Activated T-helper 1 cell treated with anti-CD3 and anti-CD28 coated beads, Interleukin-12 subunit alpha, Interleukin-12 subunit beta, Interleukin-2, Interleukin-4 antibody, amounts not matched to agents 30 ng/mL and 10 ng/mL and 1 ng/mL, durations not matched to agents 14 hours and 24 hours and 36 hours (primary cell): ENCODE measurements at places on chromosomes 5 and 9. TPM values are rescaled to one million over a fixed set of nuclear protein-coding genes. Genes with fewer than 3 reads are reported as not detected.

GRCh38 chr9:134809292-134809691 lies 71.3 kb upstream of the FCN2 start:
- H3K36me3 ChIP-seq = no peaks in the 10 kb centered on the region
- no peak overlapping the region for H3K4me3 ChIP-seq
- H3K4me1 ChIP-seq = no peaks in the 10 kb centered on the region
- H3K27me3 ChIP-seq = no peaks in the 10 kb centered on the region

Gene SLC25A51
- 30.0 and 31.3 TPM in 2 replicates for total RNA-seq

GRCh38 chr9:130287736-130288135 lies 22.2 kb downstream of the HMCN2 start:
- no peak overlapping the region for H3K27ac ChIP-seq
- H3K27me3 ChIP-seq = peaks cover 11% of the 10 kb centered on the region
- no peaks in the 10 kb centered on the region for H3K4me1 ChIP-seq
- H3K36me3 ChIP-seq = no peaks in the 10 kb centered on the region
- no peak for DNase-seq
- no peak overlapping the region for H3K4me3 ChIP-seq

DNA sequence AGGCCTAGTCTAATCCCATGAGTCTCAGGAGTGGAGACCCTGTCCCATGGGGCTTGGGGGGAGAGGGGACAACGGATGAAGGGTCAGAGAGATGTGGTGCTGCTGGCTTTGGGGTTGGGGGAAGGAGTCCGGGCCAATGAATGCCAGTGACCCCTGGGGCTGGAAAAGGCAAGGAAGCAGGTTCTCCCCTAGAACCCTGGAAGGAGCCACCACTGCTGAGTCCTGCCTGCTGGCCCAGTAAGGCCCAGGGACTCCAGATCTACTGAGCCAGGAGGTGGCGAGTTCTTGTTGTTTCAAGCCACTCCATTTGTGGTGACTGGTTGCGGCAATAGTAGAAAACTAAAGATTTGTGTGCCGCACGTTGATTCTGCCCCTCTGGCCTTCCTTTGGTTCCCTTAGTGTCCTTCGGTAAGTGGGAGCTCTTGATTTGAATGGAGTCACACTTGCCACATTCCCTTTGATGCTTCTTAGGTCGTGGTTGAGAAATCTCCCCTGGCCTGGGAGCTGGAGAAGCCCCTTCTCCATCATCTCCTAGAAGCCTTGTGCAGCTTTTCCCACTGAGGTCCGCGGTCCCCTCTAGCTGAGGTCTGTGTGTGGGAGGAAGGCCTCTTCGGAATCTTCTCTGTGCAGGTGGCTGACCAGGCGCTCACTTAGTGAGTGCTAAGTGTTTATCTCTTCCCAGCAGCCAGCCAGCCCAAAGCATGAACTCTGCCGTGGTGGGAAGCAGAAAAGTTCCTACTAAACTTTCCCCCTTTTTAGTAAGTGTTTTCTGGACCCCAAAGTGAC lies 9.0 kb downstream of the FCN1 start:
- no peak overlapping the region for H3K4me3 ChIP-seq
- no peak overlapping the region for H3K27ac ChIP-seq
- DNase-seq = no peak
- H3K27me3 ChIP-seq = peaks cover 11% of the 10 kb centered on the region

DNA sequence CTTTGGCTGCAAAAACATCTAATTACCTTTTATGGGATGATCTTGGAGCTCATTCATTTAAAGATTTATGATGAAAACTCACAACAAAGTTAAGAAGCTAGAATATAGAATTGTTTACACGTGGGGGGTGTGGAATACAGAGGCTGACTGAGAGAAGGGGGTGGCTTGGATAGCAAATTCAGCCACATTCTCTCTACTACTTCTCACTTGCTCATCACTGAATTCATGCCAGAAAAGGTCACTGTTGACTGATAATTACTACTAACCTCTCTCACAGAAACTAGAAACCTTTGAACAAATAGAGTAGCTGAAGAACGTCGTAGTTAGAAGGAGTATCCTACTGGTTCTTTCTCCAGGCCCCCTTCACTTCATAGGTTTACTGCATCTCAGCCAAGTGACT lies 808.2 kb downstream of the BRINP1 start:
- H3K27ac ChIP-seq = no peak overlapping the region
- H3K4me3 ChIP-seq = no peak overlapping the region
- no peaks in the 10 kb centered on the region for H3K27me3 ChIP-seq
- DNase-seq = no peak

- no peaks in the 10 kb centered on the region for H3K4me1 ChIP-seq
- no peak overlapping the region for H3K4me3 ChIP-seq
- DNase-seq = no peak
Measured at GRCh38 chr9:122888480-122888879, 16.7 kb downstream of the RC3H2 start.

Gene NR2F1-AS1
- total RNA-seq = not detected in 2 replicates

DNA sequence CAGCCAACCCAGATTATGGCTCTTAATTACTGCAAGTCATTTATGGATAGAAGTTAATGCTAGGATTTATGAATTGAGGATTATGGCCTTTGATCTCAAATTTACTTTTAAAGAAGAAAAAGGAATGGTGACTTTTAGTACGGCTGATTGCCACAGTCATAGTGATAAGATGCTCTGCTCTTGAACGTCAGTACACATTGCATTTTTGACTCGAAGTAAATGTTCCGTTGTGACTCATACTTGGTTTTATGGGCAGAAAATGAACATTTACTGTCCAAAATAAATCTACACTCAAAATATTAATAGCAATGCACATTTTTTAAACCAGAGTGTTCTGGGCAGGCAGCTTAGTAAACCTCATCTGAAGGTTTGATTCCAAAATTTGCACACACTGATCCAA lies 830 bp downstream of the ADAMTSL1 start:
- no peaks in the 10 kb centered on the region for H3K36me3 ChIP-seq
- DNase-seq = no peak
- H3K4me3 ChIP-seq = no peak overlapping the region
- H3K27me3 ChIP-seq = peaks cover 14% of the 10 kb centered on the region

GRCh38 chr9:38026021-38026809 lies 42.8 kb downstream of the SHB start:
- H3K4me1 ChIP-seq = no peaks in the 10 kb centered on the region
- no peak overlapping the region for H3K4me3 ChIP-seq
- no peak overlapping the region for H3K27ac ChIP-seq
- H3K36me3 ChIP-seq = no peaks in the 10 kb centered on the region
